ENCODE measurements at places on chromosomes 7 and 10.

- no peak for DNase-seq
Measured at GRCh38 chr10:59677253-59677831, 32.3 kb downstream of the SLC16A9 start.

DNA sequence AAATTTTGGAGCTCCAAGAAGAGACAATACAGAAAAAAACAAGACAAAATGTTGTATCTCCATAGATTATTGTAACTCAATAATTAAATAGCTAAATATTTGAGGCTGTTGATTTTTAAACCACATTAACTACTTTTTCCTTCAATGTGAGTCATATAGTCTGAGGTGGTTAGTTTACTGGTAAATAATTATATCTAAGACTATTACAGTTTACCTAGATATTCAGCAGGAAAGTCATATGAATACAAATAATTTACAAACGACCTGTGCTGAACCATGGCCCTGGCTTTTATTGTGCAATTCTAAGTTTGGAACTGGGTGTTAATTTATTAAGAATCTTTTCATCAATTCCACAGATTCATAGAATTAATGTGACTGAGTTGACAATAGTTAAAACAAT, 22.2 kb downstream of the CREB5 start:
- DNase-seq: no peak

GRCh38 chr7:106768324-106768751, 96.7 kb upstream of the PIK3CG start:
- no peak for DNase-seq

- DNase-seq: no peak
Measured at GRCh38 chr10:43976292-43976691, 327.6 kb upstream of the ZNF32 start.

GRCh38 chr10:102147561-102147960, 4.6 kb upstream of the NOLC1 start:
- DNase-seq: no peak

GRCh38 chr7:94908323-94909178, 1.2 kb downstream of the PPP1R9A start:
- peak; percentile 76 for DNase-seq

DNA sequence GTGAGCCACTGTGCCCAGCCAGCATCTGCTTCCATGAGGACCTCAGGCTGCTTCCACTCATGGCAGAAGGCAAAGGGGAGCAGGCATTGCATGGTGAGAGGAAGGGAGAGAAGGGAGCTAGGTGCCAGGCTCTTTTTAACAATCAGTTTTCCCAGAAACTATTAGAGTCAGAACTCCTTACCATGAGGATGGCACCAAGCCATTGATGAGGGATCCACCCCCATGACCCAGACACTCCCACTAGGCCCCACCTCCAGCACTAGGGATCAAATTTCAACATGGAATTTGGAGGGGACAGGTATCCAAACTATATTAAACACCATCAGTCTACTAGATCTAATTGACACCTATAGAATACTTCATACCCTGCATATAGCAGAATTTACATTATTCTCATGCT, 14.2 kb upstream of the MCM10 start:
- DNase-seq: no peak

- DNase-seq: no peak
Measured at GRCh38 chr10:79147796-79148451, 79.2 kb downstream of the ZMIZ1 start.

GRCh38 chr10:112631501-112632400, 184.7 kb downstream of the VTI1A start:
- DNase-seq: no peak

- peak; percentile 74 for DNase-seq
Measured at GRCh38 chr7:19747740-19748339, 25.6 kb downstream of the TMEM196 start.

DNA sequence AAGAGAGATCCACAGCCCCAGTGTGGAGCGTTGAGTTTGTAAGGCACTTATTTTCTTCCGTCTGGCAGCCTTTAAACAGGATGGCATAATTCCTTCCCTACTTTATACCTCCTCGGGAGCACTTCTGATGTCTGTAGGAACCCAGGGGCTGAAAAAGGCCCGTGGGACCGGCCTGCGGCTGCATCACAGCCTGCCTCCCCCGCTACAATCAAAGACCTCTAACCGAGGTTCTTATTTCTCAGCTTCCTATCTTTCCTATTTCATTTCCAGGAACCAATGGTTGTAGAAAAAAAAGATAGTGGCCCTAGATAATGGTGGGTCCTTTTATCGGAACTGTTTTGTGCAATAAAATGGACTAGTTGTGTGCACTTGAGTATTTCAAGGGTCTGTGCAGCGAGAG, 4.1 kb upstream of the CTBP2 start:
- DNase-seq: no peak

GRCh38 chr10:77756319-77757232, 119.0 kb upstream of the KCNMA1 start:
- DNase-seq: peak; percentile 84

- no peak for DNase-seq
Measured at GRCh38 chr7:68313806-68314205, 1284.5 kb upstream of the AUTS2 start.

- no peak for DNase-seq
Measured at GRCh38 chr10:89308266-89308665, 6.4 kb downstream of the IFIT2 start.

- no peak for DNase-seq
Measured at GRCh38 chr10:44924261-44925040, 13.3 kb downstream of the TMEM72 start.

DNA sequence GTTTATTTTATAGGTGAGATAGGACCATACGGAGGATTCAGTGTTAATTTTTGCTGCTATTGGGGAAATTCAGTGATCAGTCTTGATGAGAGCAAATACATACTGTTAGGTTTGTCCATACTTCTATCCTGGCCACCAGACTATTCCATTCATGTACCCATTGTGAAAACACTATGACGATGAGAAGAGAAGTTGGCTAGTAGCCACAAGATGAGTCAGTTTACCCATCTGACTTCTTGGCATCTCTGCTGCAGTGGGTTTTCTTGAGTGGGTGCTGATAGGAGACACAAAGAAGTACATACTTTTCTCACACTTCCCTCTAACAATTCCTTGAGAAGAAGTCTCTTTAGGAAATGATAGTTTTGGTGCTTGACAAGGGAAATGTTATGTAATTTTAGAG, 133.1 kb downstream of the TFPI2 start:
- DNase-seq: no peak

GRCh38 chr10:119518176-119518575, 24.3 kb downstream of the RGS10 start:
- DNase-seq: no peak

DNA sequence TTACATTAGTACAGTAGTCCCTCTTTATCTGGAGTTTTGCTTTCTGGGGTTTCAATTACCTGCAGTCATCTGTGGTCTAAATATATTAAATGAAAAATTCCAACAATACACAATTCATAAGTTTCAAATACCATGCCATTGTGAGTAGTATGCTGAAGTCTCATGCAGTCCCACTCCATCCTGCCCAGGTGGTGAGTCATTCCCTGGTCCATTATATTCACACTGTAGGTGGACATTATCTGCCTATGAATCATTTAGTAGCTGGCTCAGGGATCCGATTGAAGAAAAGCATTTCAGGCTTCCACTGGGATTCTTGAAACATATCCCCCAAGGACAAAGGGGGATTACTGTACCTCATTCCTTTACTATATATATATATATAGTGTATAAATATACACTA, 298.2 kb upstream of the GALNT17 start:
- no peak for DNase-seq

All from NCI-H82 (cell line).